ENCODE measurements at places on chromosomes 1 and 21. TPM values are rescaled to one million over a fixed set of nuclear protein-coding genes. Genes with fewer than 3 reads are reported as not detected.

GRCh38 chr1:43271186-43272118 lies 1.7 kb downstream of the TMEM125 start:
- no peak for DNase-seq

- no peak for DNase-seq
Observed at GRCh38 chr1:22658385-22659163, 5.5 kb downstream of the C1QB start.

DNA sequence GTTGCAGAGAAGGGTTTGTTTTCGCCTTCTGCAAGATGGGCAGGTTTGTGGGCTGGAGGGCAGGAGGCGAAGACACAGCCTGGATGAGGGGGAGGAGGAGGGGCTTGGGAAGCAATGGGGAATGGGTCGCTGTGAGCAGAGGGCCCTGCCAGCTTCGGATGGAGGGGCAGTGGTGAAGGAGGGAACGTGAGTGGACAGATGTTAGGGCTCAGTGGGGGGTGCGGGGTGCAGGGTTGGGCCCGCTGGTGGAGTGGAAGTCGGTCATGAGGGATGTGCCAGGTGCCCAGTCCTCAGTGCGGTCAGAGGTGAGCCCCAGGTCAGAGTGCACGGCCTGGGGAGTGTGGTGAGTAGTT lies 55.5 kb upstream of the ABCG1 start:
- DNase-seq, result no peak

DNA sequence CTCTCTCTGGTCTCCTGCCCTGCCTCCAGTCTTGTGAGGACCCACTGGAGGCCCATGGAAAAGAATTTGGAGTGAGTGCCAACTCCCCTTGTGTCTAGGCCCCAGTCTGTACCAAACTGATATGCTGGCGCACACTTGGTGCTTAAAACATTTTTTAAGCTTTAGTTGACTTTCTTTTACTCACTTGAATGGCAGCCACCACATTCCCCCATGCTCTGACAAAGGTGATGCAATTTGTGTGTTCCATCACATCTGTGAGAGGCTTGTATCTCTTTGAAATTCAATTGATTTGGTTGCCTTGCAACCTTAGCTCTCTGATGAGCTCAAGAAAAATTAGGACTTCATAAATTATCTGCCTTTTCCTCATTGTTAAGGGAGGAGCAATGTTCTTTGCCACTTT lies 30.5 kb upstream of the WDTC1 start:
- no peak for DNase-seq

LMX1A gene
- 0.22 TPM for total RNA-seq

Data from heart left ventricle (tissue), 16 donors.